ENCODE measurements at places on chromosomes 4 and X. TPM values are rescaled to one million over a fixed set of nuclear protein-coding genes. Genes with fewer than 3 reads are reported as not detected.

Gene CENPE
- total RNA-seq: 0.24 TPM

Gene NSG1
- 0.28 TPM for total RNA-seq

Gene CFAP299
- not detected for total RNA-seq

Gene PDLIM5
- 459 TPM for total RNA-seq

Gene PLS3
- 31.3 TPM for total RNA-seq

Gene XPNPEP2
- total RNA-seq: 0.25 TPM

Gene PAK3
- total RNA-seq: 0.71 TPM

Gene DUX4
- total RNA-seq: not detected

Gene ERCC6L
- 0.22 TPM for total RNA-seq

Gene EXOC1L
- total RNA-seq: not detected

Measured in psoas muscle (tissue), 8 donors.